T-helper 2 cell (primary cell): ENCODE measurements at places on chromosomes 12 and 14.

DNA sequence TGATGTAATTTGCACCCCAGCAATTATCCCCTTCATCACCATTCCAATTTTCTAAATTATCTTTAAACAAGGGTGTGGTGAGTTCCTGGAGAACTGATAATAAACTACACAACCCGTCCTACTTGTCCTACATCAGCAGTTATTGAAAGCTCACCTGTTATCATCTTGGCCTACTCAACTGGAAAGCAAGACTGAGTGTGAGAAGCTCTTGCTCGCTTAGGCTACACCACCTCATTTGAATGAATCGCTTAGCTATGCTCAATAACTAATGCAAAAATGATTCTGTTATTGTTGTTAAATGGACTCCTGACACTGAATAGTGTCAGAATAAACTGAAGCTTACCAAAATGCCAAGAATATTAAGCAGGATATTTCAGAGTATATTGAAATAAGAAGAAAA lies 115.4 kb upstream of the BTG1 start:
- no peak for DNase-seq

DNA sequence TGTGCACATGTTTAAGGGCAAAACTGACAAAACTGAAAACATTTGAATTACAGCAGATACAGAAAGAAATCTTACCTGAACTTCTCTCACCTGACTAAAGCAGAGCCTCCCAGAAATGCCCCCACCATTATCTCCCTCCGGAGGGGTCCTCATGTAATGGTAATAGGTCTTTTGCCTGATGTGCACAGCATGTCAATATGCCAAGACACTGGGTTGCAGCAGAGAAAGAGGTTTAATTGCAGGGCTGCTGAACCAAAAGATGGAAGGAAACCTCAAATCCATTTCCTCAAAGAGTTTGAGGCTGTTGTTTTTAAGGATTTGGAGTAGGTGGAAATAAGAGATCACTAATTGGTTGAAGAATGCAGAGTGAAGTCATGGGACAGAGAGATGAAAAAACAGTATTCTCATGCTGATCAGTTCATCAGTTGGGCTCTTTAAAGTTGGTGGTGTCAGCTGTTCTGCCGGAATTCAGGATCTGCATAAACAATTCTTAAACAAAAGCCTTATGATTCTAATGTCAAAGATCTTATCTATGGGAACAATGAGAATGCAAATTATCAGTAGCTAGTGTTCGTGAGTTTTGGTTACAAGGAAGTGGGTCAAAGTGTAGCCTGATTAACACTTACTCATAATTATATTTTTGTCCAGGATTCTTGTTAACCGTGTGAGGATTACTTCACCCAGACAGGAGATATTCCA lies 18.2 kb downstream of the ANG start:
- DNase-seq = no peak

DNA sequence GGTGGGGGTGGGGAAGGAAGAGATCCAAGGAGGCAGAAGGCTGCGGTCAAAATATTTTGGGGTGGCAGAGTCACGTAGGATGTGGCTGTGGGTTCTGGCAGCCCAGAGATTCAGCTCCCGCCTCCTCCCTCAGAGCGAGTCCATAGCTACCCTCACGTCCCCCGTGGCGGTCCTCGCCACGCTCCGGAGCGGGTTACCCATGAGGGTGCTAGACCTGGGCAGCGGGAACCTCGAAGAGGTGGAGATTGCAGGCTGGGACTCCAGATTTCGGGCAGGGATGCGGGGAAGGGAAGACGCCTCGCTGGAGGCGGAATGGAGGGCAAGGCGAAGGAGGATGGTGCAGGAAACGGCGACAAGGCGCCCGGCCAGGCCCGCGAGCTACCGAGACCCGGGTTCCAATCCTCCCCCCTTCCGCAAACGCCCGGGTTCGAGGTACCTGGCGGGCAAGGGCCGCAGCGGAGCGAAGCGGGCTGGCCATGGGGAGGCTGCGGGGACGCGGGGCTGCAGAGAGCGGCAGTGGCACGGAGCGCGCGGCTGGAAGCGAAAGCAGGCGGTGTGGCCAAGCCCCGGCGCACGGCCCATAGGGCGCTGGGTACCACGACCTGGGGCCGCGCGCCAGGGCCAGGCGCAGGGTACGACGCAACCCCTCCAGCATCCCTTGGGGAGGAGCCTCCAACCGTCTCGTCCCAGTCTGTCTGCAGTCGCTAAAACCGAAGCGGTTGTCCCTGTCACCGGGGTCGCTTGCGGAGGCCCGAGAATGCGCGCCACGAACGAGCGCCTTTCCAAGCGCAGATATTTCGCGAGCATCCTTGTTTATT lies 46.2 kb downstream of the BCAT1 start:
- peak; percentile 85 for DNase-seq

- DNase-seq = no peak
Measured at GRCh38 chr12:131386167-131386521, 324.7 kb upstream of the SFSWAP start.

GRCh38 chr14:21072031-21072473 lies 1.9 kb downstream of the ARHGEF40 start:
- DNase-seq = no peak

DNA sequence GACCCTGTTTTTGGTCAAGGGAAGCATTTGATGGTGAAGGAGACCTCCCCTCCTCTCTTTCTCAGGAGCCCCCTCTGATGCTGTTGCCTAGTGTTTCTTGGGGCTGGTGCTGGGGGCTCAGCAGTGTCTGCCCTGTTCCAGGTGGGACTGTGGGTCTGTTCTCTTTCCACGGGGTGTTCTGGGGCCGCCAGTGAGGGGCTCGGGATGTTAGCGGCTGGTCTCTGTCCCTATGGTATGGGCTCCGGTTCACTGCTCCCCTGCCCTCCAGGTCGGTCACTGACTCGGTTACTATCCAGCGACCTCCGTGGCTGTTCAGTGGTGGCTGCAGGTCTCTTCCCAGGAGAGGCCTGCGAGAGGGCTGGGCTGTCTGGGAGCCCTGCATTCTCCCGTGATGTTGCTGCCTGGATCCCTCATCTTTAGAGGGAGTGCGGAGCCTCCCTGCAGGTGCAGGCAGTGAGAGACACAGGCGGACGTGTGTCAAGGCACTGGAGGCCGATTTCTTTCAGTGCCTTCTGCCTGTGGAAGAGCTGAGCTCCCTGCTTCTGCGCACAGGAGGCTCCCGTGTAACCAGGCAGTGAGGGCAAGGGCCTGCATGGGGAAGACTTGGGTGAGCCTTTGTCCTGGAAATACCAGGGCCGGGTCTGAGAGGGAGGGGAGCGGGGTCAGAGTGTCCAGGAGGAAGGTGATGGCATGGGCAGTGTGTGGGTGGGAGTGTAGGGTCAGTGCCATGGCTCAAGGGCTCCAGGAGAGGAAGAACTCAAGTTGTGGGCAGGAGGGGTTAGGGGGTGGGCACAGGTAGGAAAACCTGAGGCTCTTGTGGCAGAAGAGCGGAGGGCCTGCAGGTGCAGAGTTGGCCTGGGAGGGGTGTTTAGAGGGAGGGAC lies 362.6 kb downstream of the TMEM121 start:
- DNase-seq = peak; percentile 2

DNA sequence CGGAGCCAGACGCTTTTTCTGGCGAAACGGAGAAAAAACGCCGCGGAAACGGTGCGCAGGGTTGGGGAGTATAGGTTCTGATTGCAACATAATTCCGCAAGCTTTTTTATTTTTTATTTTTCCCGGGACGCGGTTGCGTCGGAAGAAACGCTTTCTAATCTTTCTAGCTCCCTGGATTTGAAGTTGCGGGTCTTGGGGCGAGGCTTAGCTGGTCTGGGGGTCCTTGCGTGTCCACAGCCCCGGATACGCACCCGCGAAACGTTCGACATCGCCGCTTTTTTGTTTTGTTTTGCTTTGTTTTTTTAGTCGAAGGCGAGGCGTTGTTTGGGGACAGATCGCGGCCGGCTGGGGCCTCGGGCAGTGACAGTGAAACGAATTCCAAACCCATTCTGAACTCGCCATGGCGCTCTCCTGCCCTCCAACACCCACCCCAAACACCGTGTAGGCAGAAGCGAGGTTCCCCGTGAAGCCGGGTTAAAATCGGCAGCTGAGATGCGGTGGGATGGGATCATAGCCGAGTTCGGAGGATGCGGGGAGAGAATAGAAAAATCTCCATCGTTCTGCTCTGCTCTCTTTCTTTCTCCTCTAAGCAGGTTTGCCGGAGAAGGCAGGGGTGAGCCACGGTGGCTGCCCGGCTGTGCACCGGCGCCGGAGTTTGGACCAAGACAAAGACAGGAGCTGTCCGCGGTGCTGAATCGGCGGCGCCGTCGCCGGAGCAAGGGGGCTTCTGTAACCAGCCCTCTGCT lies 8.1 kb upstream of the LHX5 start:
- no peak for DNase-seq

GRCh38 chr14:70080076-70080475 lies 108.7 kb downstream of the SLC8A3 start:
- no peak for DNase-seq

DNA sequence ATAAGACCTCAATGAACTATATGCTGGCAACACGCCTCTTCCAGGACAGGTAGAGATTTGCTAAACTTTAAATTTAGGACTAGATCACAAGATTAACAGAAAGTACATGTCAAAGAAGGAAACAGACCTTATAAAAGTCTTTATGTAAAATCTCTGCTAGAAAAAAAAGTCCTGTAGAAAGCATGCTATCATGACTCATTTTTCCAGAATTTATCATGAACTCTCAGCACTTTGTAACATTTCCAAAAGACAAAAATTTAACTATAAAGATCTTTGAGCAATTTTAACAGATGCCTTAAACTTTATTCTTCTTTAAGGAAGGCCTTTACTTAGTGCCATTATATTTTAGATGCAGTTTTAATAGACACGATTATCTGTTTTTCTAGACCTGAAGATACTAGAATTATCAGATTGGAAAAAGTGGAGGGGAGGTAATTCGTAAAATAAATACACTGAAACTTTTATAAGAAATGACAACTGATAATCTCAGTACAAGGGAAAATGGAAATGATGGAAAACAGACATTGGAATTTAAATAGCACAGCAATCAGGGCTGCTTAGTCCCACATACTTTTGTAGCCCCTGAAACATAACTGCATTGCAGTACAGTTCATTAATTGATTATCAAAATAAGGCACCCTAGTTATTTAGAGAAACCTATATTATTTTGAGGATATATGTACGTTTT lies 92.0 kb downstream of the TTLL5 start:
- no peak for DNase-seq

GRCh38 chr12:14903386-14904098 lies 17.9 kb upstream of the MGP start:
- no peak for DNase-seq

- no peak for DNase-seq
Measured at GRCh38 chr12:25074954-25075353, 120.0 kb downstream of the DNAI7 start.

GRCh38 chr12:82325540-82326336 lies 32.4 kb downstream of the CCDC59 start:
- no peak for DNase-seq

DNA sequence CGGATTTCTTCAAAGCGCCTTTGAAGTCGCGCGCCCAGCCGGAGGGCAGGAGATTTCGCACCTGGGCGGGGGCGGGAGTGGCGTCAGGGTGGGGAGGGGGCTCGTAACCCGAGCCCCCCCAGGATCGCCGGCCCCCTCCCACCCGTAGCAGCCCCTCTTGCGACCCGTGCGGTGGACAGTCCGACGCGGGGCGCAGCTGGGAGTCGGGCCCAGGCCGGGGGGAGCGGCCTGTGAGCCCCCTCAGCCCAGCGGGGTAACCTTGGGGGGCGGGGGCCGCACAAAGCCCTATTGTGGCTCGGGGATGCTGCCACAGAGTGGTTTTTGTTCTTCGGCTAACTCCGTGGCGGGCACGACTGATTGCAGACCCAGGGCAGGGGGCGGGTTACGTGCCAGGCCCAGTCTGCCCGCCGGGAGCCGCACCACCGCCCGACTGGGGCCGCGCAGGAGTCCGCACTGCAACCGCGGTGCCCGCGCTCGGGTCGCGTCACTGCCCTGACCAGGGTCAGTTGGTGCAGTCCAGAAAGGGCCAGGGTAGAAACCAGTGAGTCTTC lies 4.2 kb upstream of the AAAS start:
- no peak for DNase-seq

DNA sequence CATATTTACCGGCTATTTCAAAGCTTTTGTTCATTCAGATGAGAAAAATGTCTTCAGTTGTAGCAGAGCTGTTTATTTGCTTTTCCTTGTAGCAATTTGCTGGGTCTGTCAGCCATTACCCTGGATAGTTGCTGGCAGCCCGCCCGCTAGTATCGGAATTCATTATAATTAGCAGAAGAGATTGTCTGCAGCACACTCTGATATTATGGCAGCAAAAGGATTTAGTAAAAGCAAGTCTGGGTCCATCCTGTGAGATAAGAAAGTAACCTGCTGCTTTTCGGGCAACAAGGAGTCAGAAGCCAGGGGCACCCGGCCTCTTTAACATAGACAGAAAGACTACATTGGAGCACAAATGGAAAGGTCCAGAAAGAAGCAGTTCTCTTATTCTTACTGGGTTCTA lies 6.1 kb upstream of the SLC35E3 start:
- DNase-seq = no peak

DNA sequence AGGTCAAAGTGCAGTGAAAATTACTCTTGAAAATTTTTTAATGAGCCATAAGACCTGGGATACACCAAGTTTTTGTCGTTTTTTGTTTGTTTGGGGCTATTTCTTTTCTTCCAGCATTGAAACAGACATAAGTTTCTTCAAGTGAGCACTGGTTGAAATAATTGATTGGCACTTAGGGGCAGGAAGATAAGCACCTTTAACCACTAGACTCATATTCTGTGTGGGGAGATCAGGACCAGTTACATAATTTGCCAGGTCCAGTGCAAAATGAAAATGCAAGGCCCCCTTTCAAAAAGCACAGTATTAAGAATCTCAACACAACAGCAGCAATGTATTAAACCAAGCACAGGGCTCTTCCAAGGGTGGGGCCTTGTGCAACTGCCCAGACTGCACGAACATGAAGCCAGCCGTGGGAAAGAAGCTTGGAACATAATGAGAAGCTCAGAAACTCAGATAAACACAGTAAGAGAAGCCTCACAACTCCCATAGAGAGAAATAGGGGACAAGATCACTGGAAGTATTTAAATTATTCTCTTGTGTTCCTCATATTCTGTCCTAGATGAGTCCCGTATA lies 3.2 kb upstream of the TCP11L2 start:
- DNase-seq = no peak

- no peak for DNase-seq
Measured at GRCh38 chr12:90015228-90015627, 306.6 kb upstream of the ATP2B1 start.

DNA sequence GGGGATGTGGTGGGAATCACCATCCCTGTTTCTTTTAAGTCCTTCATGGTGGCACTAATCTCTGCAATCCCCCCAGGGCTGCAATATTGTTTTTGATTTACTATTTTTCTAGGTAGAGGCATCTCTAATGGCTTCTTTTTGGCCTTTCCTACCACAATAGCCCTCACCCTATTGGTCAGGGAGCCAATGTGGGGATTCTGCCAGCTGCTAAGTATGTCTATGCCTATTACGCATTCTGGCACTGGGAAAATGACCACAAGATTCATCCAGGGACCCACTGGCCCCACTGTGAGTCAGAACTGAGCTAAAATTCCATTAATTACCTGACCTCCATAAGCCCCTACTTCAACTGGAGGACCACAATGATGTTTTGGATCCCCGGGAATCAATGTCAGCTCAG lies 15.9 kb upstream of the GLIPR1L2 start:
- no peak for DNase-seq

DNA sequence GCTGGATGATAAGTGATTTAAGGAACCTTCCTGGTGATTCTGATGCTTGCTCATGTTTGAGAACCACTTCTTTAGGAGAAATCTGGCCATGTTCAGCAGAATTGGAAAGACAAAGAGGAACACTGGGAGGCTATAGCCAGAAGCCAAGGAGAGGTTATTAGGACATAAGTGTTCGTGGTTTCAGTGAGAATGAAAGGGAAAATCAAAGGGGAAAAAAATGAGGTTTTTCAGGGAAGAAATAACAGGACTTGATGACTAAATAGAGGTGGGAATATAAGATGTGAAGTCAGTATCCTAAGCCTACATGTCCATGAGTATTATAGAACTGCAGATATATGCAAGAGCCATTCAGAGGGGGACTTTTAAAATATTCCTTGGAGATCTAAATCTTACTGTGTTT lies 95.6 kb downstream of the DAAM1 start:
- DNase-seq = no peak
